Activated T-helper 1 cell treated with anti-CD3 and anti-CD28 coated beads, Interleukin-2, amount 50 U/mL, for 16 hours (primary cell): ENCODE measurements at places on chromosomes 7 and 10.

DNA sequence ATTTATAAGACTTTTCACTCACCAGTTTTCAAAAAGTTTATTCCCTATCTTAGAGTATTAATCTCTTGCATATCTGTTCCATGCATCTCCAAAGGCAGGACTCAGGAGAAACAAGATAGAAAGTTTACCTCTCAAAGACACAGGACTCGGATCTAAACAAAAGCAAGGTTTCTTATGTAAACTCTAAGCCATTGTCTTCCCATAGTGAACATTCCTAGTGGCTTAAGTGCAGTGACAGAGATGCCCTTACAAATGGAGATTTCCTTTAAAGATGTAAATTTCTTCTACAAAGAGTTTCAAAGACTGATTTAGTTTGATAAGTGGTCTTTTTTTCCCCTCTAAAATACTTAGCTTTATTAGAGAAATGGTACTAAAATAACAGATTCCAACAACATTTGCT lies 209.8 kb downstream of the ACTR3B start:
- DNase-seq: no peak

- DNase-seq: no peak
Measured at GRCh38 chr7:36336390-36336789, 53.3 kb upstream of the ANLN start.

- DNase-seq: no peak
Measured at GRCh38 chr10:29756451-29756850, 121.7 kb upstream of the SVIL start.

GRCh38 chr7:80236681-80237080 lies 102.0 kb downstream of the GNAI1 start:
- DNase-seq: no peak

- DNase-seq: no peak
Measured at GRCh38 chr7:54839575-54840213, 80.7 kb upstream of the SEC61G start.

DNA sequence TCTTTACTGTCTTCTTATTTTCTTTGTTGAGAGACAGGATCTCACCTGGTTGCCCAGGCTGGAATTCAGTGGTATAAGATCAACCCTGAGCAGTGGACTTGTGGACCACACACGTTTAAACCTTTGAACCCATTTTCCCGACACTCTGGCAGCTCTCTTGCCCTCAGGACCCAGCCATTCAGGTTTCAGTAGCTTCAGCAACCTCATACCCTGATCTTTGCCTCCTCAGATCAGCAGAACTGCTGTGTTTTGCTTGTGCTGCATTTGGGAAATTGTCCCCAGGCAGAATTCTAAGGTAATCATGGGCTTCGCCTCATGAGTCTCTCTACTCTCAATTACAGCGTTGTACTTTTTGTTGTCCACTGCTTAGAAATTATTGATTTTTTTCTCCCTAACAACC lies 317.6 kb upstream of the KIAA1217 start:
- no peak for DNase-seq

- DNase-seq: no peak
Measured at GRCh38 chr7:154231732-154232131, 179.5 kb downstream of the DPP6 start.

GRCh38 chr10:91700273-91700672 lies 67.4 kb upstream of the PPP1R3C start:
- DNase-seq: no peak

- DNase-seq: no peak
Measured at GRCh38 chr7:103349805-103350204, 2.4 kb downstream of the PSMC2 start.

- no peak for DNase-seq
Measured at GRCh38 chr10:124560377-124561105, 98.9 kb downstream of the LHPP start.

- DNase-seq: no peak
Measured at GRCh38 chr7:41103331-41103730, 599.6 kb downstream of the INHBA start.

GRCh38 chr10:56449770-56450169 lies 88.7 kb upstream of the ZWINT start:
- DNase-seq: no peak

- no peak for DNase-seq
Measured at GRCh38 chr10:23892296-23892695, 316.6 kb upstream of the KIAA1217 start.

DNA sequence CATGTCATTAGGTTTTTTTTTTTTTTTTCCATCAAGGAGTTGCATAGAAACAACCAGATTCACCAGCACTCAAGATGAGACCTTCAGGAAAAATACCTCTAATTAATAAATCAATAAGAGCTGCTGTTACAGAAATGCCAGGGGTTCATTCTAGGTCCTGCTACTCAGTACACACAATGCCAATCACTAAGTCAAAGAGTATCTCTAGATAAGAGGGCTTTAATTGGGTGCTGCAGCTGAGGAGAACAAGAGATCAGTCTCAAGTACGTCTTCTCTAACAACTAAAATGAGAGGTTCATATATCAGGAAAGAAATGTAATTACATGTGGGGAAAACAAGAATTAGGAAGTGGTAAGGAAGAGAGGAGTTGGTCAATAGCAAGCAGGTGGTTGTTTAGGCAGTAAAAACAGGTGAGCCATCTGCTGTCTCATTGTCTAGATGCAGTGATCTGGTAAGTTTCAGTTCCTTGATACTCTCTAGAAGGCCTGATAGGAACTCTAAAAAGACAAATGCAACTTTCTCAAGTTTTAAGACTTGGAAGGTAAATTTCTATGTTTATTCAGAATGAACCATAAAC lies 272.9 kb upstream of the ZWINT start:
- DNase-seq: no peak

- peak; percentile 28 for DNase-seq
Measured at GRCh38 chr10:31242902-31243301, 76.1 kb upstream of the ZEB1 start.

- no peak for DNase-seq
Measured at GRCh38 chr7:45574416-45574668, 174 bp downstream of the ADCY1 start.

DNA sequence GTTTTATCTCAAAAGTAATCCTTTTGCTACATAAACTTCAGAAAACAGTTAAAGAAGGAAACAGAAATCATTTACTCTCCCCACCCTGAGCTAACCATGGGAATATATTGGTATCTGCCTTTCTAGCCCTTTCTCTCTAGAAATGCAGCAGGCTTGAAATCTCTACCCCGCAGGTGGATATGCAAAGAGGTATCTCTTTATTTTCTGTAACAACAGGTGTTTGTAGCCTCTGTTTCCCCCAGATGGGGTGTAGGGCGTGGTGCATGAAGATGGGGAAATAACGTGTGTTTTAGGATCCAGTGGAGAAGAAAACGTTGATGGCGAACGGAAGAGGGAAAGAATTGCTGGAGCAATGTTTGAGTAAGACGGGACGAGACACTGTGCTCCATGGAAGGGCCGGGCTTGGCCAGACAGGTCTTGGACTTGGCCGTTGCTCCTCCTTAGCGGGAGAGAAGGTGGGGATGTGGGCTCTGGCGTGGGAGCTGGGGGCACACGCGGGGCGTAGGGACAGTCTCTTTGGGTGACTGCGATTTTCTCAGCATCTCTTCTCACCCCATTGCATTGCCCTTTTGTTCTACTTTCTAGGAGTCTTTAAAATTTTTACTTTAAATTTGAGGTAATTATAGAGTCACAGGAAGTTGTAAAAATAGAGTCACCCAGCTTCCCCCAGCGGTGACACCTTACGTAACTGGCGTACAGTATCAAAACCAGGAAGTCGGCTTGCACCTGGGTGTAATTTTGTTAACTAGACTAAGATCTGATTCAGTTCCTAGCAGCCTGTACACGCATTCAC lies 82.9 kb downstream of the ELFN1 start:
- no peak for DNase-seq

DNA sequence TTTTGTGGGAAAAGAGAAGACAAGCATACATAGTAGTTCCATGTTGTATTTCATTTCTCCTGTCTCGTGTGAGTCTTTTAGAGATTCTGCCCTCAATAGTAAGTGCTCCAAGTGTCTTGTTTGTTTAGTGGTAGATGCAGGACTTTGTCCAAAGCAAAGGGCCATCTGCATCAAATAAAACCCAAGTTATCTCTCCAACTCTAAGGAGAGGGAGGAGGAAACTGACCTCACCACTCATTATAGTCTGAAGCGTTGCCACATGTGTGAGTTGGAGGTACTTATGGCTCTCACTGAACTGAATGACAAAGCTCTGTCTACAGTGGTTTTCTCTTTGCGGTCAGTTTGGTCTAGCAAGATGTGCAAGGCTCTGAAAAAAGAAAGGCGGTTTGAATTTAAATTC lies 272.6 kb downstream of the DOCK4 start:
- no peak for DNase-seq

GRCh38 chr7:34759477-34760125 lies 101.6 kb downstream of the NPSR1 start:
- no peak for DNase-seq
